ENCODE measurements at places on chromosomes 12 and 14. TPM values are rescaled to one million over a fixed set of nuclear protein-coding genes. Genes with fewer than 3 reads are reported as not detected.

Gene ADCY4
- total RNA-seq = not detected

Gene TSPAN19
- total RNA-seq = not detected

Gene CEBPE
- not detected for total RNA-seq

Gene TRMT61A
- total RNA-seq = 26.7 TPM

Gene PTHLH
- total RNA-seq = 19.0 TPM

Gene PDE3A
- 3.5 TPM for total RNA-seq

Gene GPR137C
- 0.11 TPM for total RNA-seq

Gene SALL2
- total RNA-seq = 0.64 TPM

Gene NUAK1
- total RNA-seq = 8.5 TPM

Gene SMCO2
- total RNA-seq = 0.36 TPM

Gene GATC
- 24.1 TPM for total RNA-seq

Gene CHST11
- 23.6 TPM for total RNA-seq

Gene ZNF740
- 15.8 TPM for total RNA-seq

Gene ACOT4
- total RNA-seq = 1.9 TPM

Gene RPGRIP1
- total RNA-seq = 0.28 TPM

Gene HHIPL1
- 0.24 TPM for total RNA-seq

Gene HOTAIR
- total RNA-seq = 0.23 TPM

Gene ARL6IP4
- 255 TPM for total RNA-seq

Gene LYZ
- total RNA-seq = 1.5 TPM

Gene TCTN2
- 13.1 TPM for total RNA-seq

Gene TMPRSS12
- not detected for total RNA-seq

Gene GDF3
- total RNA-seq = not detected

Gene OTX2
- not detected for total RNA-seq

Gene EFS
- total RNA-seq = not detected

Gene SLC4A8
- total RNA-seq = 1.7 TPM

Gene ZDHHC22
- 0.20 TPM for total RNA-seq

Gene PABPN1
- 165 TPM for total RNA-seq

Gene SLCO1B1
- total RNA-seq = 0.26 TPM

Gene PGAM5
- 56.8 TPM for total RNA-seq

Gene LRRC23
- total RNA-seq = 21.7 TPM
